ENCODE measurements at places on chromosomes 13 and 19.

- H3K27ac ChIP-seq = no peak overlapping the region
- no peak for DNase-seq
- H3K4me3 ChIP-seq = no peak overlapping the region
- no peaks in the 10 kb centered on the region for H3K27me3 ChIP-seq
Measured at GRCh38 chr19:38819231-38819920, 6.6 kb upstream of the LGALS4 start.

DNA sequence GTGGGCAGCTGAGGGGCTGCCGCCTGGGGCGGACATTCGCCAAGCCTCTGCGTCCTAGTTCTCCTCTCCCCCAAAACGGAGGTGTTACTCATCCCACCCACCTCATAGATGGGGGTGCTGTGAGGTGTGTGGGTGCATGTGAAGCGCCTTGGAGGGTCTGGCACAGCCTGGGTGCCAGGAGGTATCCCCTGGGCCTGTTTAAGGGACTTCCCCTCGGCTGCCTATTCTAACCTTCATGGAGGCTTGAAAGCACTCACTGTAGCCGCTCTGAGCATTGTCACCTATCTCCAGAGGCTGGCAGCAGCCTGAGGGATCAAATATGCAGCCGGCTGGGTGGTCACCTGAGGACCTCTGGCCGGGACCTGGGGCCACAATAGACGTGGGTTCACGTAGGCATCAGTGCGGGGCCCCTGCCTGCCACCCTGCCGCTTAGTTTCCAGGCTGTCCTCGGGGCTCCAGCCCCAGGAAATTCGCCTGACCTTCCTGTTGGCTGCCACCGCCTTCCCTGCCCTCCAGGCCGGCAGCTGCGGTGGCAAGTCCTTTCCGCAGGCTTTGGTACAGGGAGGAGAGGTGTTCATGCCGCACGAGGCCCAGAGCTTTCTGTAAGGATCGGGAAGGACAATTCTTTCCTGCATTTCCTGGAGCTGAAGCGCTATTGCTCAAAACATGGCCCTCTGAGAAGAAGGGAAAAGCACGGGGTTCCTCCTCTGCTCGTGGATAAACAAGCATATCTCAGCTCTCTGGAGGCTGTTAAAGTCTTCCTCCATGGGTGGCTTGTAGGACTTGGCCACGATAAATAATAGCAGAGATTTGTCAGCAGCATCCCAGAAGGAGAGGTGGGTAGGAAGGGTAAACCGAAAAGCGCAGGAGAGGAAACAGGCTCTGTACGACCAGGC, 4.6 kb downstream of the COL4A2 start:
- no peak overlapping the region for H3K4me3 ChIP-seq
- no peaks in the 10 kb centered on the region for H3K4me1 ChIP-seq
- DNase-seq = no peak
- H3K27ac ChIP-seq = no peak overlapping the region

- H3K4me1 ChIP-seq = peaks cover 22% of the 10 kb centered on the region
- peak; percentile 100 for DNase-seq
- H3K27me3 ChIP-seq = no peaks in the 10 kb centered on the region
- H3K36me3 ChIP-seq = peaks cover 29% of the 10 kb centered on the region
- peak overlapping the region; percentile 51 for H3K4me3 ChIP-seq
Measured at GRCh38 chr19:39824143-39825092, 9.5 kb downstream of the DYRK1B start.

GRCh38 chr19:275000-275399, 16.2 kb downstream of the PLPP2 start:
- H3K27ac ChIP-seq = no peak overlapping the region
- no peaks in the 10 kb centered on the region for H3K27me3 ChIP-seq
- DNase-seq = no peak
- H3K36me3 ChIP-seq = no peaks in the 10 kb centered on the region

- no peaks in the 10 kb centered on the region for H3K36me3 ChIP-seq
- H3K4me3 ChIP-seq = no peak overlapping the region
- DNase-seq = peak; percentile 20
Measured at GRCh38 chr13:108155185-108156106, 59.9 kb downstream of the LIG4 start.

DNA sequence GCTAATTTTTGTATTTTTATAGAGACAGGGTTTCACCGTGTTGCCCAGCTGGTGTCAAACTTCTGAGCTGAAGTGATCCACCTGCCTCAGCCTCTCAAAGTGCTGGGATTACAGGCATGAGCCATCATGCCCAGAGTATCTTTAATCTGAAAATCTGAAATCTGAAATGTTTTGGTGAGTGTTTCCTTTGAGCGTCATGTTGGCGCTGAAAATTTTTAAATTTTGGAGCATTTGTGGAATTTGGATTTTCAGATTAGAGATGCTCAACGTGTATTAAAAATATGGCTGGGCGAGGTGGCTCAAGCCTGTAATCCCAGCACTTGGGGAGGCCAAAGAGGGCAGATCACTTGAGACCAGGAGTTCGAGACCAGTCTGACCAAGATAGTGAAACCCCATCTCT, 5.1 kb upstream of the CPAMD8 start:
- no peak overlapping the region for H3K4me3 ChIP-seq
- no peak overlapping the region for H3K27ac ChIP-seq
- no peaks in the 10 kb centered on the region for H3K27me3 ChIP-seq
- no peaks in the 10 kb centered on the region for H3K4me1 ChIP-seq
- no peaks in the 10 kb centered on the region for H3K36me3 ChIP-seq

DNA sequence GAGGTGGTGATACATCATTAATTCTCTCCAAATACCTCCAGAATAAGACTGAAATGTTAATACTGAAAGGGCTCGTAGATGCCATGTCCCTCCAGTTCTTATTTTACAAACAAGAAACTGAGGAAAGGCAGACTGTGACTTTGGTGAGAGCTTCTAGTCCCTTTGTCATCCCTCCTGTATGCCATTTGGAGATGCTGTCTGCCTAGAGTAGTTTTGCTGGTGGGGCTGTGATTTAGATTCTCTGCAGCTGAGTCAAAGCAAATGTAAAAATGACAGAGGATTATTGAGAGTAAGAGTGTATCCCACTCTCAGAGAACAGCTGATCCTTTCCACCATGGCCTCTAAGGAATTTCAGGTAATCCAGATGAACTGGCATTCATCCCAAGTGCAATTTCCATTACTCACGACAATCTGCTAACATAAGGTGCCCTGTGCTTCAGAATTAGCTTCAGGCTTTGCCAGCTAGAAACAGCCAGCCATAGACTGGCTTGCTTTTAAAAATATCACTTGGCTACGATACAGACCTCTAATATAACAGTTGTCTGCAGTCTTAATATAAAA, 16.8 kb downstream of the PABPC3 start:
- no peaks in the 10 kb centered on the region for H3K36me3 ChIP-seq
- H3K27ac ChIP-seq = no peak overlapping the region

DNA sequence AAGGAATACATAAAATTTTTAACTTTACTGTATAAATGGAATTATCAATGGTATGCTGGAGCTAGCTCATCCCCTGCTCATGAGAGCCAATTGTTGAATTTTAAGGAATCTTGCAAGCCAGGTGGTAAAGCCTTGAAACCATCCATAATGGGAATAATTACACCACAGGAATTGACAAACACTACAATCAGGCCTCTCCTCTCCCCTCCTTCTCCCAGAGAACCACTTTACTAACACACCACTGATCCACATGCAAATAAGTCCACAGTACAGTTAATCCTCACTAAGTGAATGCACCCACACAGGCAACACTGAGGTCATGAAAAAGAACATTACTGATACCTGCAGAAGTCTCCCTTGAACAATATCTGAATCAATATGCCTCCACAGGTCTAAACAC, 140.5 kb downstream of the KLF12 start:
- no peak overlapping the region for H3K27ac ChIP-seq
- H3K27me3 ChIP-seq = no peaks in the 10 kb centered on the region
- no peak for DNase-seq
- H3K4me1 ChIP-seq = no peaks in the 10 kb centered on the region
- H3K36me3 ChIP-seq = no peaks in the 10 kb centered on the region

- H3K4me1 ChIP-seq = 0 out of 2 replicates have a peak, but pooled peaks cover 2% of the 10 kb centered on the region
- H3K27me3 ChIP-seq = no peaks in the 10 kb centered on the region
- no peak overlapping the region for H3K4me3 ChIP-seq
- DNase-seq = no peak
- no peak overlapping the region for H3K27ac ChIP-seq
Measured at GRCh38 chr19:33437821-33438671, 64.5 kb downstream of the CEBPG start.

DNA sequence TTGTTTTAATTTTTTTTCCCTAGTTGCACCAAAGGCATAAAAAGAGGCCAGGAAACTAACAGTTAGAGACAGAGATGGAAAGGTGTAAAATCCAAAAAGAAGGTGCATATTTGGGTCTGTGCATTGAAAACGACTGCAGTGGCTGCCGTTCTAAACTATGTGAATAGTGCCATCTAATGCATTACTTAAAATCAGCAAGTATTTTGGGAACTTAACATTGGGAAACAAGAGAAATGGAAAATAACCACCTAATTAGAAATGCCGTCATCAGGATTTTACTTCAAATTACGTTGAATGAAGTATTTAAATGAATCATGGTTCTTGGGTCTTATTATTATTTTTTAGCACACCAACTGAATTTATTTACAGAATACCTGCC, 189.5 kb upstream of the MIR17HG start:
- H3K4me3 ChIP-seq = no peak overlapping the region
- no peaks in the 10 kb centered on the region for H3K36me3 ChIP-seq
- DNase-seq = no peak

DNA sequence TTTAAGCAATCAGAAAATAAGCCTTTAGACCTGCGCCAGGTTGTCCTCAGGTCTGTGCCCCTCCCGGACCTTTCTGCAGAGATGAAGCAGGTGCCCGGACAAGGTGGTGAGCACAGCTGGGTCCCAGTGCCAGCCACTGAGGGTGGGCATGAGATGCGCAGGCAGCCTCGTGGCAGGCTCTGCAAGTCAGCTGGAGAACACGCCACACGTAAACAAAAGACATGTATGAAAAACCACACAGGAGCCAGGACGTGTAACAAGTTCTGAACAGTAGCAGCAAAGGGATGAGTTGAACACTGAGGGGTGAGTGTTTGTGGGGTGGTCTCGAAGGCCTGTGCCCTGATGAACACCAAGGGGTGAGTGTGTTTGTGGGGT, 68.8 kb upstream of the MCF2L start:
- no peaks in the 10 kb centered on the region for H3K27me3 ChIP-seq
- no peak overlapping the region for H3K27ac ChIP-seq
- H3K36me3 ChIP-seq = no peaks in the 10 kb centered on the region
- no peak overlapping the region for H3K4me3 ChIP-seq
- no peak for DNase-seq

DNA sequence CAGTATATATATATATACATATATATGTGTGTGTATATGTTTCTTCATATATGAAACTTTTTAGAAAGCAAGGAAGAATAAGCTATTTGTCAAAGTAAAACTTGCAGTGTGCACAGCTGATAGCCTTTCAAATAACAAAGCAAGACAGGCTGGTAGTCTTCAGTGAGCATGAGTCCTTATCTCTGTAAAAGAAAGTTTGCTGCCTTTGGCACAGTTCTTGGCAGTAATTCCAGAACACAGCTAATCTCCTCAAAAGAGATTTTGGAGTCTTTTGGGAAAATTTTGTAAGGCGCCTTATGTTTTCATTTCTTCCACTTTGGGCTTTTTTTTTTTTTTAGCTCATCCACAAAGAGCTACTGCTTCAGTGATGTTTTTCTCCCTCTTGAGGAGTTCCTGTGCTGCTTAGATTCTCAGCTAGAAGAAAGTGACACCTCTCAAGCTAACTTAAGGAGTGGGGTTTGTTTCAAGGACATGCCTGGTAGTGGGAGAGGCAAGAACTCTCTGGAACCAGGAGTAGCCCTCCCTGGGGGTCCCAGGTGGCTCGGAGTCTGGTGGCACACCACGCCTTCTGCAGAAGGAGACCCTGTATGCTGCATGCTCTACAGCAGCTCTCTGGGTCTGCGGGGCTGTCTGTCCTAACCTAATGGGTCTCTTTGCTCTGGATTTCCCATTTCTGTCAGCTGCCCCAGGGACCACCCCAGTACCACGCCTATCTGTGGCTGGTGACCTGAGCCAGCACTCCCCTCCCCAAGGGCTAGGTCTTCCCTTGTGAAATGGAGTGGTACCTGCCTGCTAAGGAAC, 58.8 kb downstream of the TNFRSF19 start:
- no peaks in the 10 kb centered on the region for H3K4me1 ChIP-seq
- no peak overlapping the region for H3K4me3 ChIP-seq
- DNase-seq = no peak
- no peak overlapping the region for H3K27ac ChIP-seq

DNA sequence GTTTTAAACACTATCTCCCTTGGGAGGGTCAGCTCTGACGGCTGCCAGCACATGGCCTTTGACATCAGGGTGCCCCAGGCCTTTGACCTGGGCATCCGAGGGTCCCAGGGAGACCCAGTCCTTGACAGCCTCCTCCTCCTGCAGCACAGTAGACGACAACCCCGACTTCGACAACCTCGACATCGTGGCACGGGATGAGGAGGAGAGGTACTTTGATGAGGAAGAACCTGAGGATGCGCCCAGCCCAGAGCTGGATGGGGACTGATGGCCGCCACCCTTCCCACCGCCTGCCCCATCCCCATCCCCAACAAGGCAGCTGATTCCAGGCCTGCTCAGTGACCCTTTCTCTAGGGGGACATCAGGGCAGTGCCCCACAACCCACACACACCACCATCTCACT, 12.5 kb downstream of the CCDC97 start:
- H3K4me3 ChIP-seq = no peak overlapping the region
- H3K36me3 ChIP-seq = no peaks in the 10 kb centered on the region
- H3K27ac ChIP-seq = peak overlapping the region; percentile 71
- no peak for DNase-seq
- no peaks in the 10 kb centered on the region for H3K27me3 ChIP-seq

DNA sequence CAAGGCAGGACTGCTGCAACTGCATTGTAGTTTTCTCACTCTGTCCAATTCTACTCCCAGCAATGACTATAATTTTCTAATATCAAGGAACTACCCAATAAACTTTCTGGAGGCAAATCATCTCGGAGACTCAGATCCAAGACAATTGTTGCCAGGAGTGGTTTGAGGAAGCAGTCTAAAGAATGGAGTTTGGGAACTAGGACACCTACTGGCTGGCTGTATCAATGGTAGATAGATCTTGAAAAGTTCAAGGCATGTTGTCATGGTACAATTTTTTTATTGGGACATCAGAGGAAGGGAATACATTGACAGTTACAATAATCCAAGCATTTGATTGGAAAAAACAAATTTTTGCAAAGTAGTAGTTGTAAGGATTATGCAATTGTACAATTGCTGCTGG, 648.3 kb upstream of the SLITRK6 start:
- no peaks in the 10 kb centered on the region for H3K36me3 ChIP-seq
- H3K4me1 ChIP-seq = no peaks in the 10 kb centered on the region
- H3K27me3 ChIP-seq = no peaks in the 10 kb centered on the region
- no peak overlapping the region for H3K27ac ChIP-seq
- no peak for DNase-seq
- H3K4me3 ChIP-seq = no peak overlapping the region

GRCh38 chr13:109180905-109181425, 551.6 kb downstream of the MYO16 start:
- no peaks in the 10 kb centered on the region for H3K27me3 ChIP-seq
- DNase-seq = no peak
- H3K27ac ChIP-seq = 0 out of 2 replicates have a peak overlapping the region, but pooled peaks have one; percentile 12
- no peaks in the 10 kb centered on the region for H3K36me3 ChIP-seq

All from Panc1 (cell line).